ENCODE measurements at places on chromosomes 6 and 20.

DNA sequence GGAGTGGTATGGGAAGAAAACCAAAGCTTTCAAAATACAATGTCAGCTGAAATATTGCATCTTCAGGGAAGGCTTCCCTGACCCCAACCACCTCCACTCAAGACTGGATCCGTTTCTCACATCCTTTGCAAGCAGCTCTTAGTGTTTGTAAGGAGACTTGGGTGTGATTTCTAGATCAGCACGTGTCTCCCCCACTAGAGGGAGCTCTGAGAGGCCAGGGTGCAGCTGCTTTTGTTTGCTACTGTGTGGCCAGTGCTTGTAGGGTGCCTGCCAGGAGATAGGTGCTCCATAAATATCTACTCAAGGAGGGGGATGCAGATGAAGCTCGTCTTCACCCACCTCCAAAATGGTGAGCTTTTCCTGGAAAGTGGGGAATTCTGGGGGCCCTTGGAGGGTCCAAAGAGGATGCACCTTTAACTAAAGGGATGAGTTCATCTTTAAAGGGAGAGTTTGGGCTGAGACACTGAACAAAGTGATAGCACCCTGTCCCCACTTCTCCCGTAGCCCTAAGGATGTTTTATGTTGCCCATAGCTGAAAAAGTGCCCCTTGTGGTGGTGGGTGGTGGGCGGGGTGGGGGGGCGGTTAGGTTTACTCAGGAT, 52.6 kb upstream of the MAFB start:
- DNase-seq = no peak

GRCh38 chr6:30463651-30464618, 25.4 kb upstream of the HLA-E start:
- DNase-seq = no peak

GRCh38 chr6:44126320-44127149, 717 bp downstream of the MRPL14 start:
- DNase-seq = no peak

DNA sequence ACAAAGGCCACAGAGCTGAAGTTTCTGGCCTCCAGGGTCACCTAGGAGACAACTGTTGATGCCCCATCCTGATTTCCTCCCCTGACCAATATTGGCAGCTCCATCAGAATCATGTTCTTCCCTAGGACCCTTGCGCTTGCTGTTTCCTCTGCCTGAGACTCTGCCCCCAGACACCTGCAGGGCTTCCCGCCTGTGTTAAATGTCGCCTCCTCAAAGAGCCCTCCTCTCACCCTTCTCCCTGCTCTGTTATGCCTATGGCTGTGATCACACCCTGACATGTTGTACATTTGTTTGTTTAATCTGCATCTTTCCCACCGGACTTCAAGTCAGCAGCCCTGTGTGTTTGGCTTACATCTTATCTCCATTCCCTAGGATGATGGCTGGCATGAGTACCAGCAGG, 30.1 kb downstream of the DLGAP4 start:
- no peak for DNase-seq

- DNase-seq = no peak
These were observed at the start of gene NNAT for GRCh38 chr20:37521061-37521771. TSS of gene NNAT (plus strand) at chr20:37521250. CDS start at chr20:37521332, 82 bp downstream.

GRCh38 chr6:127366282-127367022, 23.0 kb upstream of the ECHDC1 start:
- DNase-seq = no peak

GRCh38 chr6:18506382-18507017, 119.3 kb downstream of the RNF144B start:
- DNase-seq = no peak

- no peak for DNase-seq
These were observed 237.8 kb downstream of the LY86 start for GRCh38 chr6:6826095-6826901.

DNA sequence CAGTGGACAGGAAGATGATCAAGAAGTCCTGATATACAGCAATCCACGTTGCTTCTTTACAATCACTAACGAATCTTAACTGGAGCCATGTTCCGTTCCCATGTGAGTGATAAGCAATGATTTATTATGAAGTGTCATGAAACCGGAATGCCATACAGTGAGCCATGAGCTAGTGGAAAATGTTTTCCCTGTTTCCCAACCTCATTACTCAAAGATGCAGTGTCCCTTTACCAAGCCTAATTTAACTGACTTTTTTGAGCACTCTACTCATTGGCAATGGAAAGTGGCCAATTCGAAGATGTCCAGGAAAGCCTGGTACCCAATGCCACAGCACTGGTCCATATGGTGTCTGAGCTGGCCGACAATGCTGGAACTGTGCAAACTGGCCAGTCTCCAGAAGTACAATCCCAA, 148.3 kb downstream of the ZNF217 start:
- no peak for DNase-seq

- DNase-seq = no peak
These were observed 151.1 kb downstream of the TMEM242 start for GRCh38 chr6:157172231-157172701.

- no peak for DNase-seq
These were observed 107.1 kb downstream of the COL12A1 start for GRCh38 chr6:75098709-75099108.

DNA sequence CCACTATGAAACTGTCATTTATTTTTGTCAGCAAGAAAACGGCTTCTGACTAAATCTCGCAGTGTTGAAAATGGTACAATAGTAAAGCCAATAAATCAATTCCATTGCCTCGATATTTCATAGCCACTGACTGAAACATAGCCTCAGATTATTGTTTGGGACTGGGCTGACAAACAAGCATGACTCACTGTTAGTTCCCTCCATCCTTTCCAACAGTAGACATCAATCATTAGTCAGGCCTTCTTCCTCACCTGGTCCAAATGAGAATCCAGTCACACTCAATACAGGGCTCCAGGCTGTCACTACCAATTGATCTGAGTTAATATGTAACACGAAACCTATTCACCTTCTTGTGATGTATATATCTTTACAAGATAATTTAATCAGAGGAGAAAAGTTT, 66.1 kb downstream of the ADGRB3 start:
- no peak for DNase-seq

DNA sequence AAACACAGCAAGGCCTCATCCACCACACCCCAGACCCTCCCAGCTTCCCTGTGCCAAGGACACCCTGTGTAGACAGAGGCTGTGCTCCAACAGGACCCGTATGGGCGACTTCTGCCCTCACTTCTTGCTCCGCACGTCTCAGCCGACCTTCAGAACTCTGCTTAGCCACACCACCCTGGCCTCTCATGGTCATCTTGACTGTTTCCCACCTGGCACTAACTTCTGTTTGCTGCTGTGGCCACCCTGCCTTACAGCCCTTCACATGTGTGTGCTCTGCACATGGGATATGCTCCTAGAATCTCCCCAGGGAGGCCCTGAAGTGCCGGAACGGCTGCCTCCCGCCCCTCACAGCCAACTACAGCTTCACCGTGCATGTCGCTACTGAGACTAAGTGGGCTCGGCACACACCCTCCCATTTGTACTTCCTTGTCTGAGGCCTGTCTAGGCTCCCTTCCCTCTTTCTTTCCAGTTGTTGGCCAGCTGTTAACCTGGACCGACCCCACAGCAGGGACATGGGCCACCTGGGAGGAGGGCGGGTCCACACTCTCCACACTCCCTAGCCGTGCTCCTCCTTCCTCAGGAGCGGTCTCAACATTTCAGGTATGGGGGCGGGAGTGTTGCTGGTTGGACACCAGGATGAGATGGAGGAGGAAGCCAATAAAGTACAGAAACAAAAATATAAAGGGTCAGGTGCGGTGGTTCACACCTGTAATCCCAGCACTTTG, 69.6 kb downstream of the PYGB start:
- DNase-seq = no peak

DNA sequence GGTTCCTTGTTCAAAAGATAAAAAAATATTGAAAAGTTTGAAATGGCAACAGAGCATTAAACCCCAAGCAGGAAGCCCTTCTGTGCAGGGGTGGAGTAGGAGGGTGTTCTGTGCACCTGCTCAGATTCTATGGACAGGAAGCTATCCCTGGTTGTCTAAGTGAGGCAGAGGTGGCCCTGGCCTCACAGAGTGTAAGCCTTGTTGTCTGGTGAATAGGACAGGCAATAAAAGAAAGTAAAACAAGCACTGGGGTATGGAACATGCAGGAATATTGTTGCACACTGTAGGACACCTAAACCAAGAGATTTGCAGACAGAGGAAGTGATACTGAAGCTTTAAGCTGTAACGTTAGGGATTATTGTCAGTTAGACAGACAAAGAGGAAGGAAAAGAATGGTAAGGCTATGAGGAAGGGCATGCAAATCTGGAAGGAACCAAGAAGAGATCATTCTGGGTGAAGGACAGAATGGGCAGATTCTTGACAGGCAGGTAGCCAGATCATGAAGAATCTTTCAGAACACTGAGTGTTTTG, 66.8 kb downstream of the TBC1D7 start:
- no peak for DNase-seq

- no peak for DNase-seq
These were observed 169.0 kb upstream of the MCHR2 start for GRCh38 chr6:100163035-100163434.

DNA sequence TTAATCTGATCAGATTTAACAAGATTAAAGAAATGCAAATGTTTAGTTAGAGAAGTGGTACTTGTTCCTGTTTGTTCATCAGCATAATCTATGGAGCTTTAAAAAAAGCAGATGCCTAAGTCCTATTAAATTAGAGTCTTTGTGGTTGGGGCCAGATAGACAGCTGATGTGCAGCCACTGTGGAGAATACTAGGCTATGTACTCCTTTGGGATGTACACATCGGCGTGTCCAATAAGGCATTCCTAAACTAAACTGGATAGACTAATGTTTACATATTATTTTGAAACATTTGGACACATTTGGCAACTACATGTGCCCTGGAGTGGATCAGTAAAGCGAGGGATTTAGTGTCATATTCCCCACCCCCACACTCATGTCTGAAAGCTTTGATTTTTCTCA, 459.5 kb downstream of the LMBRD1 start:
- DNase-seq = no peak

DNA sequence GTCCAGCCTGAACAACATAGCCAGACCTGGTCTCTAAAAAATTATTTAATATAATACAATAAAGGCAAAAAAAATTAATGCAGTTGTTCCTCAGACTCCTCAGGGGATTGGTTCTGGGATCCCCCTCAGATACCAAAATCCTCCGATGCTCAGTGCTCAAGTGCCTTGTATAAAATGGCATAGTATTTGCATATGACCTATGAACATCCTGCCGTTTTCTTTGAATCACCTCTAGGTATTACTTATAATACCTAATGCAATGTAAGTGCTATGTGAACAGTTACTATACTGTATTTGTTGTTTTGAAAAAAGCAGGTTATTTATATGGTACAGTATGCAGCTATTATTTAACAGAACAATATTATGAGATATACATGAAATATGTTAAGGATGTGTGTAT, 43.3 kb downstream of the RNGTT start:
- no peak for DNase-seq

GRCh38 chr6:127118298-127119101, at the start of gene RSPO3:
TSS of gene RSPO3 (plus strand) at chr6:127118671. CDS start at chr6:127119193, 522 bp downstream.
- no peak for DNase-seq

DNA sequence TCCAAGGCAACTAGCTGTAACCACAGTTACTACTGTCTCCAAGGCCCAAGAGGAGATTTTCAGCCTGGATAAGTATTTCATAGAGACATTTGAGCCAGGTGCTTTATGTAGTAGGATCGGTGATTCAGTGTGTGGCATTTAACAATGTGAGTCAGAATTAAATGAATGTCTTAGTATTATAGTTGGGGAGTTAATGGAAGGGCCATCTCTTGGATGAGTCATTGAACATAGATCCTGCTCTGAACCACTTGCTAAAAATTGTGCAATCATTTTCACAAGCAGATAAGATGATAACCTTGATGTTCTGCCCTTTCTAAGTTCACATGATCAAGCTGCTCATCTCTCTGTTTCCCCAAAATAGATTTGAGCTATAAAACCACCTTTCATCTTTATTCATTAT, 668.9 kb upstream of the CITED2 start:
- no peak for DNase-seq

GRCh38 chr6:21710908-21711627, 117.5 kb downstream of the SOX4 start:
- no peak for DNase-seq

DNA sequence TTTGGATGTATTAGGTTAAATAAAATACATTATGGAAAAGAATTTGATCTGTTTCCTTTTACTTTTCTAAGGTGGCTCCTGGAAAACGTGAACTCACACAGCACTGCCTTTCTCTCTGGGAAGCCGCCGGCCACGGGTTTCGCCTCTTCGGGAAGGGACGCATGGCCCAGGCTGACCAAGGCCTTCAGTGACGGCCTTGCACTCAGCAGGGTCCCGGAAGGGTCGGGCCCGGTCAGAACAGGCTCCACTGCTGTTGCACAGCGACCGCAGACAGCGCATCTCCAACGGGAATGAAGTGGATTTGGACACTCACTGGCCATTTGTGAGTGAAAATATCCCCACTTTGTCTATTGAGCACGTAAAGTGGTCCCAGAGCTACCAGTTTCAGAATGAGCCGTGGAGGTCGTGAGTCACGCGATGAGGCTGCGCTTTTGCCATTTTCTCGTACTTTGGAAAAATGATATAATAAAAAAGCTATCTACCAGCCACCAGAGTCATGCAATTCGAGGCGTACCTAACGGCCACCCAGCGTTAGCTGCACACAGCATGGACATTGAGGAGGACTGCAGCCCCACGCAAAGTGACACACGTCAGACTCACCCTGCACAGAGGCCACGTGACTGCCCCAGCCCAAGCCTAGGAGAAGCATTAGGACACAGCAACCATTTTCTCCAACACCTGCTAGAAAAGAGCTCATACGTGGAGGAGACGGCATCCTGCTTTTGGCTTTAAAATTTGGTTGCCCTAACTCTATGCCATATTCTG, 244.3 kb downstream of the TTLL2 start:
- DNase-seq = no peak

DNA sequence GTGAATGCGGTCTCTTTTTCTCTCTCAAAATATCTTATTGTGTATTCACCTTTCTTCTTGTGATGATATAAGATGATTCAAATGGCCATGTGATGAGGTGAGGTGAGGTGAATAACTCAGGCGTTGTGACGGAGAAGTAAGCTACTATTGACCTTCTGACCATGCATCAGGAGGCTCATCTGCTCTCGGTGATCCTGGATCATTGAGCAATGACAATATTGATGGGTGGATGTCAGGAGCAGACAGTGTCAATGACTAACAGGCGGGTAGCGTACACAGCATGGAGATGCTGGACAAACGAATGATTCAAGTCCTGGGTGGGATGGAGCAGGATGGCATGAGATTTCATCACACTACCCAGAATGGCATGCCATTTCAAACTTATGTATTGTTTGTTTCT, 119.6 kb downstream of the PXDC1 start:
- DNase-seq = no peak

DNA sequence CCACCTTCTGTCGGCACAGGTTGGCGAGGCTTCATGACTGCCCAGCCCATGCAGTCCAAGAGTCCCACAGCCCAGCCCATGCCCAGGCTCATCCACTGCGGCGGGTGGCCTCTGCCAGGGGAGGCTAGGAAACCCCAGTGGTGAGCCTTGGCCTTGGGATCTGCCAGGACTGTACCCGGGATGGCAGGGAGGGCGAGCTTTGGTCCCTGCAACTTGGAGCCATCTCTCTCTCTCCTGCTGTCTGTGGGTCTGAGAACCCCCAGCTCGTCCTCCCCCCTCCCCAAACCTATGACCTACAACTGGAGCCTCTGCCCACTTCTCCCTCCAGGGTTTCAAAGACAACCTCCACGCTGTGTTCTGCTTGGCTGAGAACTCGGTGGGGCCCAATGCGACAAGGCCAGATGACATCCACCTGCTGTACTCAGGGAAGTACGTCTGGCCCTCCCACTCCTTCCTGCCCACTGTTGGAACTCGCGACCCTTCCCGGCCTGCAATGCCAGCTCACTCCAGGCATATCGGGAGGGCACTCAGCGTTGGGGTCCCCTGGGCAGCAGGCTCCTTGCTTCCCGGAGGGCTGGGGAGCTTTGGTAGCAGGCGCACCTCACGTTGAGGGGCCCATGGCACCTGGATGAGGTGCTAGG, 19.7 kb downstream of the NPEPL1 start:
- no peak for DNase-seq
